Common myeloid progenitor, CD34-positive (primary cell): ENCODE measurements at places on chromosomes 2 and 18.
A peak's percentile ranks its signal among the peaks of the same experiment; 100 is the strongest.

GRCh38 chr2:219527076-219527394 lies 12.8 kb downstream of the ASIC4 start:
- no peak overlapping the region for H3K4me3 ChIP-seq
- no peak for DNase-seq
- H3K36me3 ChIP-seq, result no peaks in the 10 kb centered on the region
- peaks cover 14% of the 10 kb centered on the region for H3K4me1 ChIP-seq
- H3K27me3 ChIP-seq, result peaks cover 96% of the 10 kb centered on the region

- no peaks in the 10 kb centered on the region for H3K27me3 ChIP-seq
- DNase-seq, result no peak
- no peak overlapping the region for H3K4me3 ChIP-seq
- H3K27ac ChIP-seq, result no peak overlapping the region
- H3K36me3 ChIP-seq, result no peaks in the 10 kb centered on the region
Measured at GRCh38 chr2:223465793-223466192, 136.4 kb downstream of the SCG2 start.

- no peaks in the 10 kb centered on the region for H3K27me3 ChIP-seq
- no peak overlapping the region for H3K27ac ChIP-seq
- H3K4me1 ChIP-seq, result no peaks in the 10 kb centered on the region
- no peaks in the 10 kb centered on the region for H3K36me3 ChIP-seq
Measured at GRCh38 chr2:111665551-111666116, 218.4 kb downstream of the ANAPC1 start.

GRCh38 chr2:10220045-10220901 lies 82.4 kb upstream of the HPCAL1 start:
- H3K36me3 ChIP-seq, result no peaks in the 10 kb centered on the region
- H3K27ac ChIP-seq, result no peak overlapping the region
- no peak for DNase-seq
- no peaks in the 10 kb centered on the region for H3K27me3 ChIP-seq
- H3K4me3 ChIP-seq, result no peak overlapping the region

DNA sequence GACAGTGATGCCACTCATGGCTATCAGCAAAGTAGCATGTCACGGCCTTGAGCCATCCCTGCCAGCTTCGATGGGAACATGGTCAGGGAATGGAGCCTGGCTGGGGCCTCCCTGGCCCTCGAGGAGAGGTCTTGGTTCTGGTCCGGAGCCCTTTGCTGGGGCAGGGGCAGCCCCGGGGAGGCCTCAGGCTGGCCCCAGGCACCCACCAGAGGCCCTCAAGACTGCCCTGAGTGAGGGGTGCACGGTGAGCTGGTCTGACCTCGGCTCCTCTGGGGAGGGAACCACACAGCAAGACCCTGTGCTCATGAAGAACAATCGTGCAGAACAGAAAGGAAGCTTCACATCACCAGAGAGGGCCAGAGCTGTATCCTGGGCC lies 75.2 kb upstream of the OTOS start:
- no peaks in the 10 kb centered on the region for H3K27me3 ChIP-seq
- H3K4me1 ChIP-seq, result no peaks in the 10 kb centered on the region
- H3K27ac ChIP-seq, result no peak overlapping the region
- no peak overlapping the region for H3K4me3 ChIP-seq

GRCh38 chr2:61679096-61679495 lies 140.9 kb upstream of the XPO1 start:
- no peak overlapping the region for H3K4me3 ChIP-seq
- DNase-seq, result no peak
- H3K27ac ChIP-seq, result no peak overlapping the region

- peaks cover 16% of the 10 kb centered on the region for H3K4me1 ChIP-seq
- H3K27ac ChIP-seq, result no peak overlapping the region
- H3K4me3 ChIP-seq, result no peak overlapping the region
- no peak for DNase-seq
- no peaks in the 10 kb centered on the region for H3K27me3 ChIP-seq
Measured at GRCh38 chr18:41973983-41974382, 18.9 kb downstream of the PIK3C3 start.

DNA sequence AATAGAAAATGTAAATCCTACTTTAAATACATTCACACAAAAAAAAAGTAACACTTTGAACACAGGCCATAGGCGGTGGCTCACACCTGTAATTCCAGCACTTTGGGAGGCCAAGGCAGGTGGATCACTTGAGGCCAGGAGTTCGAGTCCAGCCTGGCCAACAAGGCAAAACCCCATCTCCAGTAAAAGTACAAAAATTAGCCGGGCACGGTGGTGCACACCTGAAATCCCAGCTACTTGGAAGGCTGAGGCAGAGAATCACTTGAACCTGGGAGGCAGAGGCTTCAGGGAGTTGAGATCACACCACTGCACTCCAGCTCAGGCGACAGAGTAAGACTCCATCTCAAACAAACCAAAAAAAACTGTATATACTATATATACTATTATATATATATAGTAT lies 303.6 kb downstream of the BCL11A start:
- no peak overlapping the region for H3K27ac ChIP-seq
- H3K4me3 ChIP-seq, result no peak overlapping the region
- no peaks in the 10 kb centered on the region for H3K4me1 ChIP-seq

DNA sequence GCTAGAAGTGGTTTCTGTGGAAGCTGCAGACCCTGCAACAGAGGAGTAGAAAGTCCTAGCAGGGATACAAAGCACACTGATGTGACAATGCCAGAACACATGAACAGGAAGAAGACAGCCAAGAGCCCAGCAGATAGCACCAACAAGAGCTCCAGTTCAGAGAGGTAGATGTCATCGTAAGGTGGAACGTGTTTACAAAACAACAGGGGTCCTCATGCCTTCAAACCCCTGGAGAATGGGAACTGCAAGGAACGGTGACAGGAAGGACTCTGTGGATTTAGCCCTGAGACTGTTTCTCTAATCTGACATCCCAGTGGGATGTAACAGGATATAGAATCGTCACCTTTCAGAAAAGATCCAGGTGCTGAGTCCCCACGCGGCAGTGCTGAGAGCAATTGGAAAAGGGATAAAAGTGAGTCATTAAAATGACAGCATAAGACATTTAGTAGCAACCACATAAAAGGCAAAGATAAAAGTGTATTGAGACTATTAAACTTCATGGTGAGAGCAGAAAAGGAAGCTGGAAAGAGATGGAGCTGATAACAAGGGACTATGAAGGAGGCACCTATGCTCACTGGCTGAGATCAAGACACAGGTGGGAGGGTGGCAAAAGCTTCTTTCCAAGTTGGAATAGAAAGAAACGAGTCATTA lies 195.2 kb downstream of the FBXO15 start:
- H3K36me3 ChIP-seq, result no peaks in the 10 kb centered on the region
- DNase-seq, result no peak
- no peaks in the 10 kb centered on the region for H3K4me1 ChIP-seq

DNA sequence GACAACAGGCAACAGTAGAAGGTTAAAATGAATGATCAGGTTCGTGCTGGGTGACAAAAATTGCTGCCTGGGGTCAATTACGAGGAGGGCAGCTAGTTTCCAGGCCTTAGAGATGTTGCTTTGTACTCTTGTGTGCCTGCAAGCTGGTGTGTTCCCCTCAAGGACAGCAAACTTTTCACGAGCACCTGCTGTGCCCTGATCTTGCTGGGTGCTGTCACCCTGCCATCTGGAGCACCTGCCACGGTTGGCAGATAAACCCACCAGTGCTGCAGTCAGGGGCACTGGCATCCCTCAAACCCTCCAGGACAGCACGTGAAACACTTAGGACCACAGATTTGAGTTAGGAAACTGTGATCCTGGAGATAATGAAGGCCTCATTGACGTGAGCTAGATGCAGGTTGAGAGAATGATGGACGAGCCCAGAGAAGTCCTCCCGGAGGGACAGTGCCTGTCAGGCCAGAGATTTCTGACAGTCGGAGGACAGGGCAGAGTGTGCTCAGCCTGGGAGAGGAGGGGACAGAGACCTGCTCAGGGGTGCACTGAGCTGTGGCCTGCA lies 104.3 kb upstream of the RAB12 start:
- no peaks in the 10 kb centered on the region for H3K36me3 ChIP-seq
- DNase-seq, result no peak
- H3K27me3 ChIP-seq, result no peaks in the 10 kb centered on the region

GRCh38 chr2:23629772-23630480 lies 244.9 kb downstream of the KLHL29 start:
- H3K27ac ChIP-seq, result no peak overlapping the region
- no peak for DNase-seq
- H3K4me3 ChIP-seq, result no peak overlapping the region

- H3K27ac ChIP-seq, result no peak overlapping the region
- DNase-seq, result peak; percentile 33
Measured at GRCh38 chr2:74585406-74586185, 31.1 kb downstream of the DOK1 start.

DNA sequence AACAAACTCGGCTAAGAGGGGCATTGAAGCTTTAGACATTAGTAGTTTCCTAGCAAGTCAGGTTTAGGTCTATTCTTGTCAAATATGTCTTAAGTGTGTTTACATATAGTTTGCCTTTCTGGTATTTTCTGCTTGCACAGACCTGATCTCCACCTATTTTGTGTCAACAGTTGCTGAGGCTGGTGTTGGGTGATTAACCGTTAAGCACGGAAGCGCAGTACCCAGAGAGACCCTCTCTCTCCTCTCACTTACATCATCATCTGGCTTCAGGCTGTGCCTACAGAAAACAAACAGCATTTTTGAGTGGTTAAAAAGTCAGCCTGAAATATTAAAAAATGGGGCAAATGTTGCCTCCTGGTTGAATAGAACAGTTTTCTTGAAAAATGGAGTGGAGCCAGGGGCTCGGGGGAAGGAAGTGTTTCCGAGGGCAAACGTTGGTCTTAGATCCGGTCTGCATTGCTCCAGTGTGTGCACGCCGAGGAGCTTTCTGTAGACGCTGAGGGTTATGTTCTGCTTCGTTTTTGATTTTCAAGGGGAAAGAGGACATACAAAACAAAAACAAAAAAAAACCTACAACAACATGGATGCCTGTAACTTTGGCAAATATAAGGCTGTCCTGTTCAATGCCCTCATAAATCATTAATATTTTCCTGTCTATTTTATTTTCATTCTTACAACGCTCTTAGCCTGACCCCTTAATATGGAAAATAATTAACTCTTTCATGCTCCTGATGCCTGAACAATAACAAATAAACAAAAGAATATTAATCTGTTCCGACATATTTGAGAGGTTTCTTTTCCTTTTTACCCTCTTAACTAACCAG lies 120.8 kb downstream of the MEIS1 start:
- H3K4me1 ChIP-seq, result peaks cover 15% of the 10 kb centered on the region
- DNase-seq, result no peak
- peak overlapping the region; percentile 35 for H3K4me3 ChIP-seq
- peaks cover 2% of the 10 kb centered on the region for H3K36me3 ChIP-seq
- H3K27me3 ChIP-seq, result no peaks in the 10 kb centered on the region
- peak overlapping the region; percentile 86 for H3K27ac ChIP-seq

- H3K27ac ChIP-seq, result peak within 1 kb of the TSS; percentile 46
- no peaks in the 10 kb centered on the region for H3K36me3 ChIP-seq
- H3K27me3 ChIP-seq, result no peaks in the 10 kb centered on the region
- H3K4me1 ChIP-seq, result peaks cover 28% of the 10 kb centered on the region
- DNase-seq, result peak; percentile 81
Measured at GRCh38 chr18:46071653-46072375, at the start of gene PSTPIP2. PSTPIP2 (minus strand) TSS chr18:46072260; CDS start chr18:46072188, 72 bp downstream.

GRCh38 chr2:172339371-172340010 lies 87.9 kb upstream of the ITGA6 start:
- H3K4me3 ChIP-seq, result peak overlapping the region; percentile 49
- peak; percentile 34 for DNase-seq
- H3K27ac ChIP-seq, result no peak overlapping the region
- H3K27me3 ChIP-seq, result no peaks in the 10 kb centered on the region

- H3K36me3 ChIP-seq, result no peaks in the 10 kb centered on the region
- H3K4me1 ChIP-seq, result no peaks in the 10 kb centered on the region
- H3K27me3 ChIP-seq, result no peaks in the 10 kb centered on the region
Measured at GRCh38 chr2:117222809-117223208, 591.7 kb upstream of the DDX18 start.

- H3K36me3 ChIP-seq, result no peaks in the 10 kb centered on the region
- peaks cover 30% of the 10 kb centered on the region for H3K4me1 ChIP-seq
- no peak overlapping the region for H3K4me3 ChIP-seq
- H3K27ac ChIP-seq, result peak overlapping the region; percentile 19
Measured at GRCh38 chr2:234427081-234428061, 69.5 kb downstream of the ARL4C start.

DNA sequence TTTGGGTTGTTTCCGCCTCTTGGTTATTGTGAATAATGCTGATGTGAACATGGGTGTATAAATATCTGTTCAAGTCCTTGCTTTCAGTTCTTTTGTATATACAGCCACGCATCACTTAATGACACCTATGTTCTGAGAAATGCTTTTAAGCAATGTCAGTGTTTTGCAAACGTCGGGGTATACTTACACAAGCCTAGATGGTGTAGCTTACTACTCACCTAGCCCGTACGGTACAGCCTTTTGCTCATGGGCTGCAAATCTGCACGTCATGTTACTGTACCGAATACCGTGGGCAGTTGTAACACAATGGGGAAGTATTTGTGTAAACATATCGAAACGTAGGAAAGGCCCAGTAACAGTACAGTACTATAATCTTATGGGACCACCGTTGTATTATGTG lies 12.4 kb downstream of the RALB start:
- H3K36me3 ChIP-seq, result no peaks in the 10 kb centered on the region
- H3K27ac ChIP-seq, result peak overlapping the region; percentile 29
- peak; percentile 93 for DNase-seq
- H3K4me3 ChIP-seq, result peak overlapping the region; percentile 36
- H3K27me3 ChIP-seq, result no peaks in the 10 kb centered on the region

DNA sequence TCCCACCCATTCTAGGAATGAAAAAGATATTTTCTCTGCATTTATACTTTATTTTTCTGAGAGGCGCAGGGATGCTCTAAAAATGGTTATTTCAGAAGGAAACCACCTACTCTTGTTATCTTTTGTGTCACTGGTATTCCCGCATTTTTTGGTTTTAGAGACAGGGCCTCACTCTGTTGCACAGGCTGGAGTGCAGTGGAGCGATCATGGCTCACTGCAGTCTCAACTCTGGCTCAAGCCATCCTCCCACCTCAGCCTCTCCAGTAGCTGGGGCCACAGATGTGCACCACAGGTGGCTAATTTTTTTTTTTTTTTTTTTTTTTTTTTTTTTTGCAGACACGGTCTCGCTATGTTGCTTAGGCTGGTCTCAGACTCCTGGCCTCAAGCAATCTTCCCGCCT lies 135.9 kb downstream of the NCK2 start:
- no peaks in the 10 kb centered on the region for H3K4me1 ChIP-seq
- no peak for DNase-seq
- H3K36me3 ChIP-seq, result peaks cover 18% of the 10 kb centered on the region
- no peak overlapping the region for H3K27ac ChIP-seq
